ENCODE measurements at places on chromosomes 7 and 10.

GRCh38 chr10:78863140-78863905 lies 205.4 kb upstream of the ZMIZ1 start:
- no peak for DNase-seq

GRCh38 chr7:148058092-148058491 lies 532.5 kb upstream of the C7orf33 start:
- no peak for DNase-seq

DNA sequence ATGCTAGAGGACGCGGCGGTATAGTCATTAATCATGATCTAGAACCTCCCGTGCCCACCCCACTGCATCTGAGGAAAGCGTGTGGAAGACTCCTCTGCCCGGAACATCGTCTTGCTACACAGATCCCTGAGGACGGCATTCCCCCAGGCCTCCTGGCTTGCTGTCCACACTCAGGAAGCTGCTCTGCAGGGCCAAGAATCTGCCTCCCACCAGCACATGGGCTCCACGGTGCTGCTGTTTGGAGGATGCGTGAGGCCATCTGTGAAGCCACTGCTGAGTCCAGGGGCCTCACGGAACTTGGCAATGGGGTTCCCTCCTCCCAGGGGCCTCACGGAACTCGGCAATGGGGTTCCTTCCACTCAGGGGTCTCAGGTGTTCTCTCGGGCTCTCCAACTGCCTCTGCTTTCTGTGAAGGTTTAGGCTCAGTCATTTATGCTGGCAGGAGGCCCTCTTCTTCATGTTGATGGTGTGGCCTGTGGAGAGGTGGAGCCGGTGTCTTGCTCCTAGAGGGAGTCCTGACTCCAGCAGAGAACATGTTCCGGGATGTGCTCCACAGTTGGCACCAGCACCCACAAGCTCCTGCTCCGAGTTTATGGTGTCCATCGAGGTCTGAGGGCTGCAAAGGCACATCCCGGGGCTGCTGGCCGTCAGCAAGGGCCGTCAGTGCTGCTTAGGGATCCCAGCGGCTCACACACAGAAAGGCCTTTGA lies 273.3 kb downstream of the DNAJB6 start:
- no peak for DNase-seq

GRCh38 chr7:46226860-46227259 lies 305.8 kb upstream of the IGFBP3 start:
- DNase-seq: no peak
